Cortex of kidney (tissue), 1 donor: ENCODE measurements at places on chromosomes 3 and 15.

GRCh38 chr3:69723389-69723788 is 15.9 kb upstream of the MITF start:
- no peak for DNase-seq

GRCh38 chr3:185767002-185767688 is 57.7 kb downstream of the IGF2BP2 start:
- DNase-seq, result no peak

- DNase-seq, result no peak
Observed at GRCh38 chr3:160796813-160797164, 40.8 kb downstream of the PPM1L start.

DNA sequence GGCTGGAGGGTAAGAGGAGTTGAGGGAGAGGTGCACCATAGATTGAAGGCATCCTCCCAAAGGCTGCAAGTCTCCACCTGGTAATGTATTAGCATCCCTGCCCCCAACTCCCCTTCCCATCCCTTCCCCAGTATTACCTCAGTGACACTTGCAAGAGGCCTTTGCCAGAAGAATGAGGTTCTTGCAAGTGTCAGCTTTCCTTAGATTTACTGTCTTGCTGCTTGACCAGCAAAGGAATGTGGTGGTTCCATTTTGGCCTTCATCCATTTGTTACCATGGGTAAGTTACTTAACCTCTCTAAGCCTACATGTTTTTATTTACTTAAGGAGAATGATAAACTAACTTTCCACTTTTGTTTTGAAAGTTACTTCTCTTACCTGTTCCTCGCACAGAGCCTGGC is 108.9 kb downstream of the LRTM1 start:
- no peak for DNase-seq

GRCh38 chr15:43525131-43525530 is 7.7 kb downstream of the MAP1A start:
- no peak for DNase-seq

GRCh38 chr3:63960048-63960711 is 48.0 kb upstream of the SCAANT1 start:
- no peak for DNase-seq

DNA sequence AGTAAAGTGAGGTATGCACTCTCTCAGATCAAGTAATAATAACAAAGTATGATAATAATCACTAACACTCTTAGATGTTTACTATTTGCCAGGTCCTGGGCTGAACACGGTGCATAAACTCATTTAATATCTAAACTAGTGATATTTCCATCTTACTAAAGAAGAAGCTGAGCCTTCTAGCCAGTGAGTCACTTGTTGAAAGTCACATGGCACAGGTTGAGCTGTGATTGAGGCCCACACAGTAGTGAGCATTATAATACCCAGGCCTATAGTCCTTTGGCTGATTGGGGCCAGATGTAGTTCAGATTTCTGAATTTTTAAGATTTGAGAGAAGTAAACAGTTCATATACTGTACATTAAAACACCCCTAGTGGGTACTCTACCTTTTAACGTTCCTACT is 93.2 kb upstream of the CCDC80 start:
- DNase-seq, result no peak

GRCh38 chr3:143811602-143812001 is 36.7 kb downstream of the SLC9A9 start:
- DNase-seq, result no peak

GRCh38 chr15:80194914-80195313 is 42.1 kb downstream of the FAH start:
- DNase-seq, result no peak

DNA sequence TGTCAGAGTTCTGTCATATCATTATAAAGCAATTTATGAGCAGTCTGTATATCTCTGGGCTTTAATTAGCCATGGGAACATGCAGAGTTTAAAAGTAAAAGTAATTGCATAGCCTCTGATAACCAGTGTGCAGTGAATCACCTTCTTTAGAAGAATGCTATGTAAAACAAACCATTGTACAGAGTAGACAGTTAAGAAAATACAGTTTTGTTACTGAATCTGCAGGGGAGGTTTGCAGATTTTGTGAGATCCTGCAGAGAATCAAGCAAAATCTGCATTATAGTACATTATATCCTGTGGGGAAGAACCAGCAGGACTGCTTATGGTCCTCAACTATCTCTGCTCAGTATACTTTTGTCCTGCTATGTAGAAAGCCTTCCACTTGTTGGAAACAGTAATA is 396.2 kb upstream of the NAALADL2 start:
- DNase-seq, result no peak

- DNase-seq, result no peak
Observed at GRCh38 chr3:107995823-107996222, 95.0 kb downstream of the CD47 start.

DNA sequence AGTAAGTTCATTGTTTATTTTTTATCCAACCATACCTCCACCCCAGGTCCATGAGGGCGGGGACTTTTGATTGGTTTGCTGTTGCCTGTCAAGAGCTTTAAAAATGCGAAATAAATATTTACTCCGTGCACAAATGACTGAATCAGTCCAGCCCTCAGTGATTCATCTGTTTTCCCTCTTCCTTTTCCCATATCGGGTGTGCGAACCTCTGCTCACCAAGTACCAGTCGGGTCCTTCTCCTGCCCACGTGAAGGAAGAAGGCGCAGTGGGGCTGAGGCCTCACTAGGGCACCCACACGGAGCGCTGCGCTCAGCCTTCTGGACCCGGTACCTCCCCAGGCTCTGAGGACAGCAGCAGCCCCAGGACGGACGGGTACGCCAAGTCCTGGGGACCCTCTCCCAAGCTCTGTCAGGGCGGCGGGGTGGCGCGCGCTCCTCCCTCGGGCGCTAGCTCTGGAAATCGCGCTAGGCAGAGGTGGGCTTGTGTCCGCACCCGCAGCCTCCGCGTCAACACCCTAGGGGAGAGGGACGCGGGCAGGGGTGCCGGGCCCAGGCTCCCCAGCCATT is 70.5 kb upstream of the EPHB3 start:
- DNase-seq, result no peak

DNA sequence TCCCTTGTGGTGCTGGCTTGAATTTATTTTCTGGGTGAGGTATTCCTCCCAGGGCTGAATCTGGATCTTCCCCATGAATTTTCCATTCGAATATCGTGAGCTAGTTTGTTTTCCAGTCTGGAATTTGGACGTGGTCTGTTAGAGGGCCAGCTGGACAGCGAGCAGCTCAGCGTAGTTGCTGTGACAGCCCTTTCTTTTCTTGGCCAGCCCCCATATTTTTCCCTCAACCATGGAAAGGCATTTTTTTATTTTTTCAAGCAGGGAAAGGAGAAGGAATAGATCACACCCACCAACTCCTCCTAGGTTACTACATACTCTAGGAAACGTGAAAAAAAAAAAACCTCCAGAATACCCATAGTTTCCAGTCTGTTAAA is 152.0 kb downstream of the KLHL25 start:
- no peak for DNase-seq

DNA sequence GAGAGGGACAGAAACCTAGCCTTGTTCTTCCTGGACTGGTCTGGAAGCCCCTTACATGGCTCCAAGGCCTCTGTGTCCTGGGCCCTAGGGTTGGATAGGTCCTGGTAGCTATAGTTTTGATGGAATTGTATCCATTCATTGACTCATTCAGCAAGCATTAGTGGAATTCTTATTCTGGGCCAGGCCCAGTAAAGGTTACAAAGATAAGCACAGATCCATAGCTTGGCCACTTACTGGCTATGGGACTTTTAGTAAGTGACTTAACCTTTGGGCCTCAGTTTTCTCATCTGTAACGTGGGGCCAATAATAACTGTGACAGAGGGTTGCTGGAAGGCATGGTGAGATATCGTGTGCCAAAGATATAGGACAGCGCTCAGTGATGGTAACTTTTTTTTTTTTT is 13.6 kb upstream of the DAG1 start:
- no peak for DNase-seq

DNA sequence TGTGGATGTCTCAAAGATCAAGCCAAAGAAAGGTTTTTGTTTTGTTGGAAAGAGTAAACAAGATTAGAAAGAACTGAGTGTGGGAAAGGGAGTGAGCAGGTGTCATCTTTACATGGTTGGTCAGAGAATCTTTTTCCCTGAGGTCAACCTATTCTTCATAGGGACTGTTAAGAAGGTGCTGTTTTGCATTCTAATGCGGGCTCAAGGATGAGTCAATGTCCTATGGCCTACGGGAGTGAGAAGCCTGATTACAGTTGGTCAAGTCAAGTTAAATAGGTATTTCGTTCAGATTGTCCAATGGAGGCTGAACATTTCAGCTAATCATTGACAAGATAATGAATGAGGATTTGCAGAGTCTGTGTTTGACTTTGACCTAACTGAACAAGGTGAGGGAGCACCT is 491.2 kb upstream of the PDZRN3 start:
- DNase-seq, result no peak

DNA sequence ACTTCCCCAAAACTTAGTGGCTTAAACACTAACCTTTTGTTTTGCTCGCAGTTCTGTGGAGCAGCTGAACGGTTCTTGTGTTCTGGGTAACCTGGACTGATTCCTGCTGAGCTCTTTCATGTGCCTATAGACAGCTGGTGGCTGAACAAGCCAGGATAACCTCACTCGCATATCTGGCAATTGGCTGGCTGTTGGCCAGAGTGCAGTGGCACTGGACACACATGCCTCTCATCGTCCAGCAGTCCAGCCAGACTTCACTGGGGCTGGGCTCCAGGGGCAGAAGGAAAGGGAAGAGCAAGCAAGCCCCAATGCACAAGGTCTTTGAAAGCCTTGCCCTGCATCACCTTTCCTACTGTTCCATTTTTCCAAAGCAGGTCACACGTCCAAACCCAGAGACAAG is 53.6 kb upstream of the GATA2 start:
- DNase-seq, result no peak

GRCh38 chr15:95832668-95833067 is 497.8 kb upstream of the NR2F2 start:
- no peak for DNase-seq

DNA sequence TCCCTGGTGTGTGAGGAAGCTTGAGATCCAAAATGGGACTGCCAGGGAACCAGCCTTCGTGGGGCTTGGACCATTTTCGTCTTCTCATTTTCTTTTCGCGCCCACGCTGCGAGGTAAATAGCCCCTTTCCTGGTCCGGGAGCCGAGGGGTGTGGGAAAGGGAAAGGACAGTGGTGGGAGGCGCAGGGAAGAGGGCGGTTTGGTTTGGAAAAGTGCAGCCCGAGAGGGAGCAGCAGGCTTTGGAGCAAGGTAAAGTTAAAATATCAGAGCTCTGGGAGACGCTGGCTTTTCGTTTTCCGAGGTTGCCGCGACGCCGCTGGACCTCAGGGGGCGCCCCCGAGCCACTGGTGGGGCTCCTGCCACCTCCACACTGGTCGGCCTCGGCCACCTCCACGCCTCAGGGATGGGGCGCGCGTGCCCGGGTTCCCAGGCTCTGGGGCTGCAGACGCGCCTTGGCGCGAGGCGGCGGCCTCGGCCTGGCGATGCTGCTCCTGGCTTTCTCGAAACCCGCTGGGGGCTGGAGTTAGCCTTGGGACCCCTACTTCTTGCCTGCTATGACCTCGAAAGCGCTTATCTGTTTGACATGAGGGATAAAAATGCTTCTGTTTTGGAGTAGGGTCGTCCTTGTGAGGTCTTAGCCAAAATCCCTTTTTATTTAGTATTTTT is 3.2 kb downstream of the PTPRG start:
- DNase-seq, result no peak

DNA sequence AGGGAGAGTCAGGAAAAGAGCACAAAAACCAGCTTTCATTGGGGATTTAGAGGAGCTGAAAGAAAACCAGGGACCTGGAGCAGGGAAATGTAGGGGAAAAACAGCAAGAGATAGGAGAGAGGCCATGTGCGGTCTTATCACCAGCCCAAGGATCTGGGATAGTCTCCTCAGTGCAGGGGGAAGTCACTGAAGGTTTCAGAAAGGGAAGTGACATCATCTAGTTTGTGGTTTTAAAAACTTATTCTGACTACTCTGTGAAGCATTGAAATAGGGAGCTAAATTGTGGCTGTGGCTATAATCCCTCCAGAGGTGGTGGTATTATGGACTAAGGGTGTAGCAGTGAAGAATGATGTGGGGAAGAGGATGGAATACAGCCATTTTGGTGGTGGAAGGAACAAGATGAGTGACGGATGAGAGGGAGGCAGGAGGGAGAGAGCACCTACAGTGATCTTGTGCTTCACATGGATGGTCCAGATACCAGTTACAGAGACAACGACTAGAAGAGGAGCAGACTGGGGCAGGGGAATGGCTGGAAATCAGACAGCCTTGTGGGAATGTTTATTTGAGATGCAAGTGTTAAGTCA is 72.7 kb downstream of the HMG20A start:
- no peak for DNase-seq

DNA sequence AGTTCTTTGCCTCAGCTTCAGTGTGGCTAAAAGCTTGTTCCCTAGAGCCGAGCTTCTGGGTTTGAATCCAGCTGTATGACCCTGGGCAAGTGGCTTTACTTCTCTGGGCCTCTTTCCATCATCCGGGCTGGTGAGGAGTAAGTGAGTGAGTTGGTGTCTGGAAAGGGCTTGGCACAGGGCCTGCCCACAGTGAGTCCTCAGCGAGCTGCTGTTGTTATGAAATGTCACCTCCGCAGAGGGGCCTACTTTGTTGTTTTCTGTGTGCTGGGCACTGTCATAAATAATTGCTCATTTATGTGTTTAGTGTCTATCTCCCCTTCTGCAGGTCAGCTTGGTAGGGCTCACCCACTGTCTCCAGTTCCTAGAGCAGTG is 31.7 kb downstream of the SLC6A6 start:
- DNase-seq, result no peak

- no peak for DNase-seq
Observed at GRCh38 chr15:58777107-58777506, 6.0 kb downstream of the MINDY2 start.

DNA sequence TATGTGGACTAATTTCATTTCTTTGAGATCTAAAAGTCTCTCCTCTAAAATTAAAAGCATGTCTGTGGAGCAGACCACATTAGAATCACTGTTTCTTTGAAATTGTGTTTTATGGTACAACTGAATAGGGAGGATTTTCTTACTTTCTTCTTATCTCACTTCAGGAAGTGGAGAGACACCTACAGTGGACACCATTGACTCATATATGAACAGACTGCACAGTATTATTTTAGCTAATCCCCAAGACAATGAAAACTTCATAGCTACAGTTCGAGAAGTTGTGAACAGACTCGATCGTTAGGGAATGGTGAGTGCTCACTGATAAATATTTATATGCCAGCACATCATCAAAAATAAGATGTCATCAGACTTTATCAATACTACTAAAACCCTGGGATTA is 58.3 kb downstream of the HMG20A start:
- no peak for DNase-seq

- no peak for DNase-seq
Observed at GRCh38 chr3:100136921-100137320, 22.6 kb upstream of the FILIP1L start.

- no peak for DNase-seq
Observed at GRCh38 chr3:123449102-123449996, 459 bp upstream of the ADCY5 start.

- no peak for DNase-seq
Observed at GRCh38 chr3:153028381-153028780, 133.6 kb upstream of the RAP2B start.

DNA sequence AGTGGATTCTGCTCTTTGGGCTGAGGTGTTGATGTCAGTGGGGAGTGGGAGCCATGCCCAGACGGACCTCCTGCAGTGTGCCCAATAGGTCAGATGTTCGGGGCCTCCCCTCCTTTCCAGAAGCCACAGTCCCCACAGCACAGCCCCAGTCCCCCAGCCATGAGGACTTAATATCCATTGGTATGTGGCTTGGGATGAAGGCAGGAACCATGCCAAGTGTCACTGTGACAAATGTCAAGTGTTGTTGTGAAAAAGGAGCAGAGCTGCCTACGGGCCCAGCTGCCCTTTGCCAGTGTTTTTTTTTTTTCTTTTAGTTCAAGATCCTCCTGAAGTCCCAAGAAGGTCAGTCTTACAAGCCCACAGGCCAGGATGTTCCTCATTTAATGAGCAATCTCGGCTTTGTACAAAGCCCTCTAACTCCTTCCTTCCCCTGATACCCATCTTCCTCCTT is 12.2 kb downstream of the SEMA3G start:
- no peak for DNase-seq
